ENCODE measurements at places on chromosomes 4 and X. TPM values are rescaled to one million over a fixed set of nuclear protein-coding genes. Genes with fewer than 3 reads are reported as not detected.
A peak's percentile ranks its signal among the peaks of the same experiment; 100 is the strongest.

DNA sequence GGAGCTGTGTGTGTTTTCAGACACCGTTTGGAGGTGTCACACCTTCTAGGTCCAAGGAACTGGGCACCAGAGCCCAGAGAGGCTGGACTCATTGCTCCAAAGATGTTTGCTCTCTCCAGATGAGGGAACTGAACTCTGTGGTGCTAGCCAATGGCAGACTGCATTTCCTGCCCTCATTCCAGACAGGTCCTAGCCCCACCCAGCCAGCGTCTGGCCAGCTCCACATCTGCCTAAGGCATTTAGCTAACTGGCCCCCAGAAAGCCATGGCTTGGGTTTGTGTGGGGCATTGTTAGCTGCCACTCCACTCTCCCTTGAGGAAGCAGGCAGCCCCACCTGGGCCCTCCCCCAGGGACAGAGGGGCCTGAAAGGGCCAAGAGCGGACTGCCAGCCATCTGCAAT lies 11.4 kb downstream of the FGD1 start:
- DNase-seq: no peak

- no peak for DNase-seq
Observed at GRCh38 chr4:142824368-142824767, 21.7 kb downstream of the INPP4B start.

DNA sequence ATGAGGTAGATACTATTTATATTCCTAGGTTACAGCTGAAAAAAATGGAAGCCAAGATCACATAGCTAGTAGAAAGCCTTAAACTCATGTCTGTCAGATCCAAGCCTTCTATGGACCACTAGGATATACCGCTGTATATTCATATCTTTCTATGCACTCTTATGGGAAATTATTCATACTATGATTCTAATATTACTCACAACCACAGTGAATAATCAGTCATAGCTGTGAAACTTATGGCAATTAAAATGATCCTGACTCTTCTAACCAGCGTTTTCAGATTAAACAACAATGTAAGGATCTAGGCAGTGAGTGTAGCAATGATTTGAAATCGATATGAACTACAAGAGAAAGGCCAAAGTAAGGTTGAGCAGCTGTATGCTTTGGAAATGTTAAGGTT lies 111.0 kb downstream of the RASGEF1B start:
- DNase-seq: no peak

DNA sequence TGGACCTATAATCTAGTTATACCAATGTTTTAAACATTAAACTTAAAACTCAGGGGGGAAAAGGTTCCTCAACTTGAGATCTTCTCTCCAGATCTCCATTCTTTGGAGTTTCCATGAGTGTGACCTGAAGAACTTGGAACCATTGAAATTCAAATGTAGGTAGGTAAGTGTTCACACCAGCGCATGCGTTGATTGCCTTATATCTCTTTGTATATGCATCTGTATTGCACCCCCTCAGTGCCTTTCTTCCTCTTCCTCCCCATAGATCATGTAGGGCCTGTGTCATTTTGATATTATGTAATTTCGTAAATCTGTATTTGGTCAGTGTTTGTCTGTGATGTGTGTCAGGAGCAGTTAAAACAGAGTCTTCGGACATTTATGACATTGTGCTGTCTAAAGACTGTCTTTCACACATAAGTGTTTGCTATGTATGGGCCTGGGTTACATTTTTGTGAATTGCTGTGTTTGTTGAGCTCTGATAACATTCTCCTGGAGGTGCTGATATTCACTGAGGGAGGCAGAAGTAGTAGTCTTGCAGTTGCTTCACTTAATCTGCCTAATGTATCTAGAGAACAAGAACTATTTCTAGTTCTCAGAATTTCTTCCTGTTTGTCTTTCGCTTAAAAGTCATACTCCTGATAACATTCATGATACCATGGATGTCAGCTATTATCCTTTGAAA lies 126.3 kb downstream of the RAP1GDS1 start:
- DNase-seq: no peak

DNA sequence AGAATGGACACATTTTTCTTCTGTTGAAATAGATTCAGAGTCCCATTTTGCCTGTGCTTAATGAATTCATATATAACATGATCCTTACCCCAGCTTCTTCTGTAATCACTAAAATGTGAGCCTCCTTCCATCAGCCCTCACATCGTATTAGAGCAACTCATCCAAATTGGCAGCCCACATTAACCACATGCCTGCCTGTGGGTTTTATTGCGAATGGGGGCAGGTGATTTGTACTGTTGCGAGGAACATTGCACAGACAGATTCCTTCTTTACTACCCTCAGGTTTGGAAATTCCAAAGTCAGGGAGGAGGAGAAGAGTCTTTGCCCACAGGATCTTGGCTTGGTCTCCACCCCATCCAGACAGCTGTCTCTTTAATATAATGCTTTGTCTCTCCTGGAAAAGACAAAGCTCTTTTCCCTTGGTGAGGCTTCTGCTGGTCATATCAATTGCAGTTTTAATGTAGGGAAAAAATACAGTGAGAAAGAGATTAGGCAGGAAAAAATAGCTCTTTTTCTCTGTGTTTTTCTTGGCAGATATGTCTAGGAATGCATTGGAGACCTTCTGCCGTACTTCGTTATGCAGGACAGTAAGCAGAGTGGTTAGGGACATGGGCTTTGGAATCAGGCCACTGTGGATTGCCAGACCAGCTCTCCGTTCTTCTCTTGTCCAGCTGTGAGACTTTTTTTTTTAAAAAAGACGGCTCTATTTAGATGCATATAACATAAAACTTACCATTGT lies 371.2 kb downstream of the AFF2 start:
- no peak for DNase-seq

DNA sequence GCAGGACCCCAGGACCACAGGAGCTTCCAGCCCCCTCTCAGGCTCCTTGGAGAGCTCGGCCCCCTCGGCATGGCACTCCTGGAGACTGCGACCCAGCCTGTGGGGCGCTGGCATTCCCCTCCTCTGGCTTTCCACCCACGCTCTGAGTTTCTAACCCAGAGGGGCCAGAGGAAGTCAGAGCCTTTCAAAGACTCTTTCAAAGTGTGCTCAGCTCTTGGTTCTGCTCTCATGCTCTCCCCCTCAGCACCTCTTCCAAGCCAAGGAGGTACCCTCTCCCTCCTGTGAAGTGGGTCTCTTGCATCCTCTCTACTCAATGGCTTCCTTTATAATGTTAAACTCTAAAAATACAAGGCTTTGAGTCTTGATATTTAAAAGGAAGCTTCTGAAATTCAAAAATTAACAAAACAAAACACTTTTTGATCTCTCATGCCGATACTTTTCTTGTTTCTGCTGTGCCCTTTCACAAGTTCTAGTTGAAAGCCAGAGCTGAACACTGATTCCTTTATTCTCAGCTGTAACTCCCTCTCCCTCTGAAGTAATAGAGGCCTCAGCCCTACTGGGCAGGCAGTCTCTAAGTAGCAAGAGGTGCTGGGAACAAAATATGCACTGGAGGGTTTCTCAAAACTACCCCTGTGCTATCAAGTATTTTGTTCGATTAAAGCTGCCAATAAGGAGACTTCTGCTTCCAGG lies 82.8 kb downstream of the NAT8L start:
- DNase-seq: no peak

- DNase-seq: peak; percentile 84
Observed at GRCh38 chr4:140718241-140718952, 37.8 kb downstream of the TBC1D9 start.

DNA sequence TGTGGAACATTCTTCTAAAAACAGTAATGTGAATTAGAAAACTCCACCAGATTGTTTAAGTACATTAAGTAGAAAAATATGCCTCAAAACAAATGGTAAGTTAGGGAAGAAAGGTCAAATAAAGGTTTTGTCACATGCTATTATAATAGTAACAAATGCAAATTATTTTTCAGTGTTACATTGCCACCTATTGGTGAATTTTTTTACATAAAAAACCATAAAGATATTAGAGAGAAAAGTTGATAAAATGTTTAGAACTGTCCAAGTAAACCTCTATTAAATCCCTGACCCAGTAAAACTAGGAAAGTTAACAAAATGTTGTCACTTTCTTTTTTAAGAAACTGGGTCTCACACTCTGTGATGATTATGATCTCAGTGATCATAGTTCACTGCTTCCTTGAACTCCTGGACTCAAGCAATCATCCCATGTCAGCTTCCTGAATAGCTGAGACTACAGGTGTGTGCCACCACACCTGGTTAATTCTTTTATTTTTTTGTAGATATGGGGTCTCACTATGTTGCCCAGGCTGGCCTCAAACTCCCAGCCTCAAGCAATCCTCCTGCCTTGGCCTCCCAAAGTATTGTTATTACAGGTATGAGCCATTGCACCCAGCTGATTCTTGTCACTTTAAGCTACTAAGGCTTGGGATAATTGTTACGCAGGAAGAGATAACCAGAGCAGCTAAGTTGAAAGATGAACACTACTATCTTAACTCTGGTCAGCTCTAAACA lies 157.6 kb downstream of the ATRX start:
- peak; percentile 2 for DNase-seq

DNA sequence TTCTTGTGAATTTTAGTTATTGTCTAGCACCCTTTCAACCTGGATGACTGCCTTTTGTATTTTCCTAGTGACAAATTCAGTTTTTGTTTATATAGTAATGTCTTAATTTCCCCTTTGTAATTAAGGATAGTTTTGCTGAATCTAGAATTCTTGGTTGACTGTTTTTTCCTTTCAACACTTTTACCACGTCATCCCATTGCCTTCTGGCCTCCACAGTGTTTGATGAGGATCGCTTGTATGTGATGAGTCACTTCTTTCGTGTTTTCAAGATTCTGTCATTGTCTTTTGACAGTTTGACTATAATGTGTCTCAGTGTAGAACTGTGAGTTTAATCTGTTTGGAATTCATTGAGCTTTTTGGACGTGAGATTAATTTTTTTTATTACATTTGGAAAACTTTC lies 30.1 kb downstream of the KDM6A start:
- DNase-seq: peak; percentile 46

- no peak for DNase-seq
Observed at GRCh38 chr4:156053174-156053573, 99.5 kb upstream of the CTSO start.

DNA sequence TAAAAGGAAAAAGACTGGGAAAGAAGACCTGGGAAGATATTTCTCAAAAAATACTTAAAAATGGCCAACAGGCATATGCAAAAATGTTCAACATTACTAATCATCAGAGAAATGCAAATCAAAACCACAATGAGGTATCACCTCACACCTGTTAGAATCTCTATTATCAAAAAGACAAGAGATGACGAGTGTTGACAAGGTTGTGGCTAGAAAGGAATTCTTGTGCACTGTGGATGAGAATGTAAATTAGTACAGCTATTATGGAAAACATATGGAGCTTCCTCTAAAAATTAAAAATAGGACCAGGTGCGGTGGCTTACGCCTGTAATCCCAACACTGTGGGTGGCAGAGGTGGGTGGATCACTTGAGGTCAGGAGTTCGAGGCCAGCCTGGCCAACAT lies 50.0 kb downstream of the C4orf46 start:
- DNase-seq: no peak

DNA sequence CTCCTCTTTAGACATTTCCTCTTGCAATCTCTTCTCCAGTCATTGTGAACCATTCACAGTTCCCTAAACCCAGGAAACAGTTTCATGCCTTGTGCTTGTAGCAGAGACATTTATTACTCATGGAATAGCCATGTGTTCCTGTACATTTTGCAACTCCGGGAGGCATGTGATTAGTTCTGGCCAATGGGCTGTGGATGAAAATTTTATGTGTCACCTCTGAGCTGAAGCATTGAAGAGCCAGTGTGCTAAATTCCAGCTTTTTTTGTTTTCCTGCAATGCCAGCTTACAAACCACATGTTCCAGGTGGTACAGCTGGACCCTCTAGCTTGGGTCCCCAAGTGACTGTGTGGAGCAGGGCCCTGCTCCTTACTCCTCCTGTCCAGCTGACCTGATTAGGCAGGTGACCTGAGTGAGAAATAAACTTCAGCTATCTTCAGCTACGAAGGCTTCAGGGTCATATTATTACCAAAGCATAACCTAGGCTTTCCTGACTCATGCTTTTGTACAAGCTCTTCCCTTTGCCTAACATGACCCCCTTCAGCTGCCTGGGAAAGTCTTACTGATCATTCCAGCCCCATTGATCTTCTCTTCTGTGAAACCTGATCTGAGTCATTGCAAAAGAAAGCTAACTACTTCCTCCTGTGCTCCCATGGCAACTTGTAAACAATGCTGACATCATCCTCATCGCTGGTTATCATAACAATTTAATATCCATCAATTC lies 200.4 kb downstream of the PTTG2 start:
- peak; percentile 91 for DNase-seq

DNA sequence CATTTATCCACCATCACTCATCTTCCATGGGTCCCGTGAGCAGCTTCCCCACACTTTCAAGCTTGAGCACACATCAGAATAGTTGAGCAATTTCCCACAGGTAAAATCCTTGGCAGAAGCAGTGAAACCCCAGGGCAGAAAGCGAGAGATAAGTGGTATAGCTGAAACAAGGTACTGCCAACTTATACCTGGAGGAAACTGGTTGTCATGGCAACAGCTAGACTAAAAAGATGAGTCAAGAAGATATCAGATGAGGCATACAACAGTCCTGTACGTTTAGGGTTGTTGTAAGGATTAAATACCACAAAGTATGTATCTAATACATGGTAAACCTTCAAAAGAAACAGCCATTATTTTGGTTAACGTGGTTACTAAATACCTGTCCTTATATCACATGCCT lies 66.9 kb upstream of the PHOX2B start:
- no peak for DNase-seq

GRCh38 chr4:109169170-109169569 lies 133.3 kb downstream of the COL25A1 start:
- no peak for DNase-seq

GRCh38 chr4:14835288-14835687 lies 167.0 kb upstream of the CPEB2 start:
- no peak for DNase-seq

- peak; percentile 89 for DNase-seq
Observed at GRCh38 chr4:72418458-72418857, 150.6 kb downstream of the ADAMTS3 start.

The UCP1 gene
- not detected for total RNA-seq

The PDLIM3 gene
- 12.2 TPM for total RNA-seq

The NRK gene
- total RNA-seq: 8.0 TPM

The MXRA5 gene
- total RNA-seq: not detected

The ARHGAP10 gene
- total RNA-seq: 36.7 TPM

The WDR45 gene
- 32.2 TPM for total RNA-seq

The ARMCX2 gene
- 75.2 TPM for total RNA-seq

The AMBN gene
- total RNA-seq: not detected

The SORCS2 gene
- not detected for total RNA-seq

The TMPRSS11B gene
- total RNA-seq: not detected

The PABPC1L2B gene
- not detected for total RNA-seq

The DMD gene
- 12.6 TPM for total RNA-seq

The HDX gene
- 8.2 TPM for total RNA-seq

The IL2RG gene
- not detected for total RNA-seq

The AMTN gene
- total RNA-seq: not detected

Data from endothelial cell of umbilical vein (primary cell).